ENCODE measurements at places on chromosomes 3 and 15.

GRCh38 chr3:195697582-195698324 lies 23.0 kb upstream of the MUC20 start:
- DNase-seq = no peak

DNA sequence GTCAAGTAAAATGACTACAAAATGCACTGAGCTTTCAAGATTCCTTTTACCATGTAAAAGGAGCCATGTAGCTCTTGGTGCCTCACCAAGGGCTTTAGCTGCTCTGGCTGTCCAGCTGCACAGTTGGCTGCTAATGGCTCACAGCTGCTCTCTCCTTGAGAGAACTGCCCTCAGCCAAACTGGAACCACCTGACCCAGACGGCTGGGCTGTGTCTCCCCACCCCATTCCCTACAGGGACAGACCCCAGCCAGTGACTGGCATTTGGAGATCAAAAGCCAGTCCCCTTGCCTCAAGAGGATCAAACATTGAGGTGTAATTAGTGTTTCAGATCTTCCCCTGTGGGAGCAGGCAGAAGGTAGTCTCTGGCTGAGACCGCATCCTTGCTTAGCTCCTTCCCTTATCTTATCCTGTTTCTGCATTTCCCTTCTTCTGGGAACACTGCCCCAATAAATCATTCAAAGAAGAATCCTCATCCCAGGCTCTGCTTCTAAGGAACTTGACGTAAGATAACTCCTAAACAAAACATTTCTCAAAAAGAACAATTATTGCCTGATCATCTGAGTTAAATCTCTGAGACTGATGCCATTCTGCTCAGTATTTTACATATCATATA lies 28.6 kb upstream of the UBE2E2 start:
- no peak for DNase-seq

DNA sequence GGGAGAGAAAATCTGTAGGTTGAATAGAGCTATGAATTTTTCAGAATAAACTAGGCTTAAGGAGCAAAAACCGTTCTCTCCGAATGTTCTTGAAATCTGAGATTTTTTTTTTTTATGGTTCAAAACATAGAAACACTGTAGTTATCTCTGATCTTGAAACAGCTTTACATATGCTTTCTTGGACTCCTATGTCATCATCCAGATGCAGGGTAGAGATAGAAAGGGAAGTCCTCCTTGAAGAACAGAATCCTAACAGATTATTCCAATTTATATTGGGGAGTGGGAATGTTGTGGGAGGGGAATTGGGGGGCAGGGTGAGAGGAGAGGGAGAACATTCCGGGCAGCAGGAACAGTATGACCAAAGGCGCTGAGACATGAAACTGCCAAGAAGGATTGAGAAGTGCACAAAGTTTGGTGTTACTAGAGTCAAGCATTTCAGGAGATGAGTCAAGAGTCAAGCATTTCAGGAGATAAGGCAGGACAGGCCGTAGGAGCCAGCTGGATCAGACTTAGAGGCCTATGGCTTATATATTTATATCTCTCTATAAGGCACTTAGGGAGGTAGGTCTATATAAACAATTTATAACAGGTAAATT lies 21.9 kb upstream of the ST3GAL6 start:
- no peak for DNase-seq

DNA sequence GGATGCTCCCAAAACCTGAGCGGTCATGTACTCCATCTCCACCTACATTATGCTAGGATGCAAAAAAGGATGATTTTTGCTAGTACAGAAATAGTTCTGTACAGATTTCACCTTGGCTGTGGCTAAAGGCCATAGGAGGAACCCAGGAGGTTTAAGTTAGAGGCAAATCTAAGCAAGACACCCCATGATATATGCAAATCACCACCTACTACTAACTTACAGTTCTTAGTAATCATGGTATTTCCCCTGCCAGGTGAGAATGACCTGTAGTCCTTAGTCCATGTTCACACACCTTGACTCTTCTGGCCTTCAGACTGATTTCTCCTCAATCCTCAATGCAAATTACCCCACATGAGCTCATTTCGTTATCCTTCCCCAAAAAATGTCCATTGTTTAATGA lies 154.2 kb downstream of the IMPG2 start:
- no peak for DNase-seq

DNA sequence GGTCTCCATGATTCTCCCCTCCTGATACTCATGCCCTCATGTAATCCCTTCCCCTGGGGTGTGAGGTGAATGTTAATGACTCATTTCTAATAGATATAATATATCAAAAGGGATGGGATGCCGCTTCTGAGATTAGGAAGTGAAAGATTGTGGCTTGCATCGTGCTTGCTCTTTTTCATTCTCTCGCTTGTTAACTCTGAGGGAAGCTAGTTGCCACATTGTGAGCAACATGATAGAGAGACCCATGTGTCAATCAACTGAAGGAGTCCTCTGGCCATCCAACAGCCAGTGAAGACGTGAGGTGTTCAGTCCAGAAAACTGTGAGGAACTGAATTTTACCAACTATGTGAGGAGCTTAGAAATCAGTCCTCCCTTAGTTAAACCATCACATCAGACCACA lies 28.9 kb upstream of the DRD3 start:
- DNase-seq = no peak

- no peak for DNase-seq
Observed at GRCh38 chr3:143531101-143531500, 317.2 kb downstream of the SLC9A9 start.

DNA sequence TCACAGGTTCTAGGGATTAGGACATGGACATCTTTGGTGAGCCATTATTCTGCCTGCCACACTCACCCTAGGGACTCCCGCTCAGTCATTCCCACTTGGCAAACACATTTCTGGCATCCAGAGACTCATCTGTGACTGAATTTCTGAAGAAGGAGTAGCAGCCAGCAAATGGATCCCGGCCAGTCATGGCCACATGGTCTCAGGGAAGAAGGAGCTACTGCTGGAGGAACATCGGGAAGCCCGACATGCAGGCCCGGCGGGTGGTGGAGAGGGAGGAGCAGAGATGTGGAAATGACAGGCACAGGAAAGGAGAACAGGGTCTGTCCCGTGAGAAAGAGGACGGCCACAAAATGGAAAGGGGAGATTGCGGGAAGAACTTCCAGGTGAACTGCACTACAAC lies 65.4 kb downstream of the SEMA5B start:
- DNase-seq = no peak

GRCh38 chr3:43970920-43971319 lies 270.8 kb upstream of the TOPAZ1 start:
- no peak for DNase-seq

GRCh38 chr3:7630925-7631324 lies 770.0 kb downstream of the GRM7 start:
- no peak for DNase-seq

DNA sequence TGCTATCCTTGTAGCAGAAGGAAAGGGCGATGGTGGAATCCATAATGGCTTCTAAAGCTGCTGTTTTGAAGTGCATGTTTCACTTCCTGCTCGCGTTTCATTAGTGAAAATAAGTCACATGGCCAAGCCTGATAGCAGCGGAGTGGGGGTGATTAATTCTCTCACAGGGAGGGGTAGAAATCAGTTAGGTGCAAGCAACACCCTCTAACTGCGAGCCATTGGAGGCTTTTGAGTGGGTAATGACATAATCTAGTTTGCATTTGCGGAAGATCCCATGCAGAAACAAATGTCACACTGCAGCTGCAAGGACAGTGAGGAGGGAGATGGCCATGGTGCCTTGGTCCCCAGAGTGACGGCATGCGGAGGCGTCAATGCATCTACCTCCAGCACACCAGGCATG lies 41.1 kb downstream of the CACNA2D3 start:
- DNase-seq = no peak

- no peak for DNase-seq
Observed at GRCh38 chr15:60819860-60820259, 340.9 kb upstream of the ICE2 start.

DNA sequence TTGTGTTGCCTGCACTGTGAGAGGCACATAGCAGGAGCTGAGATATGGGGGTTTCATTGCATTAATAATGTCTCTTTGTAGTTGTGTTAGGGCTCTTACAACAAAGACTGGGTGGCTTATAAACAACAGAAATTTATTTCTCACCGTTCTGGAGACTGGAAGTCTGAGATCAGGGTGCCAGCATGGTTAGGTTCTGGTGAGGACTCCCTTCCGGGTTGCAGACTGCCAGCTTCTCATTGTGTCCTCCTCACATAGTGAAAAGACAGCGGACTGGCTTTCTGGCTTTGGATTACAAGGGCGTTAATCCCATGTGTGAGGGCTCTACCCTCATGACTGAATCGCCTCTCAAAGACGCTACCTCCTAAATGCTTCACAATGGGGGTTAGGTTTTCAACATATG lies 20.6 kb downstream of the TMEM108 start:
- no peak for DNase-seq

GRCh38 chr3:174777813-174778212 lies 81.3 kb upstream of the NAALADL2 start:
- no peak for DNase-seq

- DNase-seq = no peak
Observed at GRCh38 chr3:184459355-184459754, 79.5 kb downstream of the CHRD start.

- peak; percentile 24 for DNase-seq
Observed at GRCh38 chr3:42179110-42179725, 86.8 kb downstream of the CCK start.

- peak; percentile 90 for DNase-seq
Observed at GRCh38 chr3:101827211-101828174, 21.8 kb upstream of the NFKBIZ start.

DNA sequence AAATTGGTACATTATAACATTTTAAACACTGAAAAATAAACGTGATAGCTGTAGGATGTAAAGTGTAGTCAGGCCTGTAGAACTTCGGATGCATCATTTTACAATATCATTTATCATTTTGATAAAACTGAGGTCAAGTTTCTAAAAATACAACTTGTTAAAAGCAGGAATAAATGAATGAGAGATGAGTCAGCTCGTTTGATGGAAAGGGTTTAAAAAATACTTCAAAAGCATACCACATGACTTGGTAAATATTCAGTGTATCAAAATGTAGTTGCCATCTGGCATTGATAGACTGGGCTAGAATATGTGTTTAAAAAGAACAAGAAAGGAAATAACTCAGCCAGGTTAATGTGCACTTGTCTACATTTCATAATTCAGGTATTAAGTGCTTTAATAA lies 357.0 kb downstream of the TIGIT start:
- DNase-seq = no peak

DNA sequence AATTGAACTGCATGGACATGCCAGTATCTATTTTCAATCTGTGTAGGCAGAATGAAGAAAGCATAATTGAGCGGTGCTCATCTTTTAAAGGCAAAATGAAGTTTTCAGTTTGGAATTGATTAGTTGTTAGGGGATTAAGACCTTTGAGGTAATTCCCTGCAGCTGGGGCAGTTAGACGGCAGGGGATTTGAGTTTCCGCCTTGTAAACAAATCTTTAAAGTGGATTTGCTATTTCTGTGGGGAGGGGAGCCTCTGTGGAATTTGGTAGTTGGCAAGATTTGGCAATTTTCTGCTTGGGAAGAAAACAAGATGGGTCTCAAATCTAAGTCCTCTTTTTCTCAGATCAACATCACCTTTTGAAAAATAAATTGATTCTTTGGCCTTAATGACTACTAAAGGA lies 212.5 kb upstream of the CNTN6 start:
- DNase-seq = no peak

DNA sequence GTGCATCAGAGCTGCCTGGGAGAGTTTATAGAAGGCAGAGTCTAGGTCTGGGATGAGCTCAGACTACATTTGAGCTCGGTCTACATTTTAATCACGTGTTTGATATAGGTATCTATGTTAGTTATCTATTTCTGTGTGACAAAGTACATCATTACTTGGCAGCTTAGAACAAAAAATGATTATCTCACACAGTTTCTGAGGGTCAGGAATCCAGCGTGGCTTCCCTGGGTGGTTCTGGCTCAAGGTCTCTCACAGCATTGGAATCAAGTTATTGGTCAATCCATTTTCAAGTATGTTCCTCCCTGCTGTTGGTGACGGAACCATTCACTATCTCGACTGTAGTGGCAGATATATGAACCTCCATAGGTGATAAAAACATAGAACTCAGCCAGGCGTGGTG lies 71.7 kb downstream of the ABHD5 start:
- no peak for DNase-seq

DNA sequence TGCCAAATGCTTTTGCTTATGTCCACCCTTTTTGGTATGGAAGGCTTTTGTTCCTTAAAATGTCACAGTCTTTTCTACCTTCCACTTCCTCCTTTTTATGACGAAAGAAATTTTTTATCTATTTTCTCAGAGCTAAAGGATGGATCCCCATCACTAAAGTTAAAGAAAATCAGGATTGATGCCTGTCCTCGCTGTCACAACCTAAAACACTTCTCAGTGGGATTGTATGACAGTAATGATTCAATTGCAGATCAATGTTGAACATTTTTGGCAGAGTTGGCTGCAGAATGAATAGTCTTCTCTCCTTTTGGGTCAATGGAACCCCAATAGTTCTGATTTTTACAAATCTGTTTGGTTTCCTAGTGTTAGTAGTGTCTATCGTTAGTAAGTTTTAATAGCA lies 549.8 kb upstream of the ROBO2 start:
- no peak for DNase-seq

DNA sequence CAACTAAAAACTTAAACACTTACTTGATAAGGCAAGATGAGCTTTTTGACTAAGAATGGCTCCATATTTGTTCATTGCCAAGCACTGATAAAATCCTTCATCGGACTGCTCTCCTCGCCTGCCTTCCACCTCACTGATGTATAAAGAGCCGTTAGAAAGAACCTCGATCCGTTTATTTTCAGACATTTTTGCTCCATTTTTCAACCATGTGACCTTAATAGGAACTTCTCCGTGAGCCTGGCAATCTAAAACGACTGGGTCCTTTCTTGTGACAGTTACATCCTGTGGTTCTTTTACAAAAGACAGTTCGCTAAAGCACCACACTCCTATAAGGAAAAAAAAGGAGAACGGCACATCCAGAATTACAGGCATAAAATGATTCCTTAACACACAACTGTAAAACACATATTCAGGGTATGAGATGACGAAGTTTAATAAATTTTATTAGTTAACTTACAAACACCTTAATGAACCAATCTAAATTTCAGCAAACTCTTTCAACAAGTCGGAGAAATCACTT lies 2.5 kb downstream of the PRTG start:
- DNase-seq = no peak

- no peak for DNase-seq
Observed at GRCh38 chr3:12730506-12731242, 28.4 kb downstream of the TMEM40 start.
